Activated gamma-delta T cell treated with Interleukin-2 at 50 U/mL for 16 hours (primary cell): ENCODE measurements at places on chromosomes 1 and 21.

- DNase-seq: no peak
Measured at GRCh38 chr1:188782220-188782841, 1695.3 kb downstream of the BRINP3 start.

- no peak for DNase-seq
Measured at GRCh38 chr1:231527586-231528171, 790 bp upstream of the TSNAX start.

GRCh38 chr21:41458121-41458520, 32.1 kb downstream of the MX1 start:
- no peak for DNase-seq

- DNase-seq: no peak
Measured at GRCh38 chr21:15624646-15625045, 105.1 kb upstream of the USP25 start.

GRCh38 chr21:16504766-16505165, 775.0 kb downstream of the USP25 start:
- no peak for DNase-seq

- no peak for DNase-seq
Measured at GRCh38 chr1:223140611-223141405, 2.2 kb downstream of the TLR5 start.

- no peak for DNase-seq
Measured at GRCh38 chr1:85274969-85275453, 1.4 kb downstream of the BCL10 start.
